ENCODE measurements at places on chromosomes 16 and 17. TPM values are rescaled to one million over a fixed set of nuclear protein-coding genes. Genes with fewer than 3 reads are reported as not detected.

Gene HOXB2
- 21.1 TPM for total RNA-seq

Gene PPY
- not detected for total RNA-seq

Gene CD300LB
- total RNA-seq = not detected

Gene TBC1D3K
- total RNA-seq = not detected

Gene FOXO3B
- 6.0 TPM for total RNA-seq

Gene LAT
- 2.0 TPM for total RNA-seq

Gene PKMYT1
- 120 TPM for total RNA-seq

Gene TP53TG3E
- total RNA-seq = not detected

Gene HAPSTR1
- 39.3 TPM for total RNA-seq

Gene KRT20
- not detected for total RNA-seq

DNA sequence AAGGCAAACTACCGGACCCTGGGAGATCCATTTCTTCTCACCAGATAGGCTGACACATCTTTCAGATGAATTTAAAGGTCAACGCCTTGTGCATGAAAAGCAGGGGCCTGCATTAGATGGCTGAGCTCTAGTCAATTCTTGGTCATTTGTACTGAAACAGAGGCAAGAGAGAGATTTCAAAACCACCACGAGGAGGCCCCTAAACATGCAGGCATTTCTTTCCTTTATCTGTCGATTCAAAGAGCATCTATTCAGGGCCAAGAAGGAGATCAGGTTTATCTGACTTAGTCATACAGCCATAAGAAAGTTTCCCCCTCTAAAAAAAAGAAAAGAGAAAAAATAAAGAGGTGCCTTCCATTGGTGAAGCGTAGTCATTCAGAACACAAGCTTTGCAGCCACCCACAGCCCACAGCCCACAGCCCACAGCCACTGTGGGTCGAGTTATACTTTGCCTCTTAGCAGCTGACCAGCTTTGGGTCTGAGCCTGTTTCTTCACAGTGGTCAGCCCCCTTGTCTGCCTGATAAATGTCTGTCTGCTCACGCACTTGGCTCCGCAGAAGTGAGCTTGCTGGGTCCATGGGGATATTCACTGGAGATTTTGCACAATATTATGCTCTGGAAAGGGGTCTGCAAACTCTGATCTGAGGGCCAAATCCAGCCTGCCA is 207.5 kb downstream of the CDH13 start:
- DNase-seq = no peak

GRCh38 chr16:83136419-83136818 is 509.6 kb downstream of the CDH13 start:
- no peak for DNase-seq

DNA sequence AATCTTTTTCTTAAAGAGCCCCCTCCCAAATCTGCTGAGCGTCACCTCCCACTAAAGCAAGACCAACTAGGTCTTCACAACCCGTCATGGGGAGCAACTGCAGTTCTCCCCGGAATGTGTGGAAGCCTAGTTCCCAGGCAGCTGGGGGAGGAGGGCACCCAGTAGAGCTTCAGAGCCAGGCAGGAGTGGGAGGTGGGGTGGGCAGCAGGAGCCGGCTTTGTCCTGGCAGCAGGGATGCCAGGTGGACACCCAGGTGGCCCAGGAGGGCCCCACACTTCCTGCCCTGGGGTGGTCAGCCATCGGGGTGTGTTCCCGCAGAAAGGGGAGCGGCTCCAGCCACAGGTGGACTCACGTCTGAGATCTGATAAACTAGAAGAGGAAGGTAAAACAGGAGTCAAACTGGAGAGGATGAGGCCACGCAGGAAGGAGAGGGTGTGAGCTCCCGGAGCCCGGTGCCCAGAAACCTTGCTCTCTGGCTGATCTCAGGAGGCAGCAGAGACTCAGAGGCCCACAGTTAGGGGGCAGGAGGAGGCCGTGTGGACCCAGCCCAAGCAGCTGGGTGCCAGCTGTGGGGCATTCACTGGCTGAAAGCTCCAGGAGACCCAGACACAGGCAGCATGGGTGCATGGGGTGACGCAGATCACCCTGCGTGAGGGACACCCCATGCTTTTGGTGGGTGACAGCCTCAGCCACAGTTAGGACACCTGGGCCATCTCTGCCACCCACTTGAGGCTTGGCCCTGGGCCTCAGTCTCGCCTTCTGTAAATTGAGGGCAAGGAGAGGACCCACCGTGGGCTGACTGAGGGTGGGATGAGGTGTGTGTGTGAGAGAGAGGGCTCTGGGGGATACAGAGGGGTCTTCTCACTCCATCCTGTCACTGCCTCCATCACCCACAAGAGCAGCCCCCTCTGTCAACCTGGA is 260.8 kb upstream of the TNRC6C start:
- DNase-seq = no peak

- no peak for DNase-seq
Measured at GRCh38 chr17:63435681-63436522, 10.2 kb downstream of the CYB561 start.

GRCh38 chr16:8854298-8854948 is 14.4 kb downstream of the CARHSP1 start:
- DNase-seq = no peak

DNA sequence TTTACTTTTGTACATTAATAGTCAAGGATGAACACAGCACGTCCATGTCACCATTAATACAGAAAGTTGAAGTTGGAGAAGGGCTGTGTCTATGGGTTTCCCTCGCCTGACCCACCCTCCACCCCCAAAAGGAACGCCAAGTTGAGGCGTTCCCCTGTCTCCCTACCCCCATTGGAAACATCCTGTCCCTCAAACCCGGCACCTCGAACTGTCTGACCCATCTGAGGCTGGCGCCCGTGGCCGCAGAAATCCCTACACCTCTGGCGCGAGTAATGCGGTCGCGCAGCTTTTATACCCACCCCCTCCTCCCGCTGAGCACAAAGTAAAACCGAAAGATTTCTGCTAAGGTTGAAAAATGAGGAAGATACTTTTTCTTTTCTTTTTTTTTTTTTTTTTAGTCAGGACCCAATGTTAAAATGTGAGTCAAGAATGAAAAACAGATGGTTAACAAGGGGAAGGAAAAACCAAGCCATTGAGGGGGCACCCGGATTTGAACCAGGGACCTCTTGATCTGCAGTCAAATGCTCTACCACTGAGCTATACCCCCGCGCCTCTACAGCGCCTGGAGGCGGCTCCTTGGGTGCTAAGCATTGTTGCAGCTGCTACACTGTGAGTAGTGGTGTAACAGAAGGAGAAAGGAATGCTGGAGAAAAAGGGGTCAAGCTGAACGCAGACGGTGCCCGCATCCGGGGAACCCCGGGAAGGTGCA is 887 bp upstream of the LASP1 start:
- DNase-seq = peak; percentile 72

- no peak for DNase-seq
Measured at GRCh38 chr16:50360033-50360778, 8.6 kb downstream of the BRD7 start.

DNA sequence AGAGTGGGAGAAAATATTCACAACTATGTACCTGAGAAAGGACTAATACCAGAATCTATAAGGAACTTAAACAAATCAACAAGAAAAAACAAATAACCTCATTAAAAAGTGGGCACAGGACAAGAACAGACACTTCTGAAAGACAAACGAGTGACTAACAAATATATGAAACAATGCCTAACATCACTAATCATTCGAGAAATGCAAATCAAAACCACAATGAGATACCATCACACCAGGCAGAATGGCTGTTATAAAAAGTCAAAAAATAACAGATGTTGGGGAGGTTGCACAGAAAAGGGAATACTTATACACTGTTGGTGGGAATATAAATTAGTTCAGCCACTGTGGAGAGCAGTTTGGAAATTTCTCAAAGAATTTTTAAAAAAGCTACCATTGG is 83.5 kb upstream of the WSCD1 start:
- no peak for DNase-seq

DNA sequence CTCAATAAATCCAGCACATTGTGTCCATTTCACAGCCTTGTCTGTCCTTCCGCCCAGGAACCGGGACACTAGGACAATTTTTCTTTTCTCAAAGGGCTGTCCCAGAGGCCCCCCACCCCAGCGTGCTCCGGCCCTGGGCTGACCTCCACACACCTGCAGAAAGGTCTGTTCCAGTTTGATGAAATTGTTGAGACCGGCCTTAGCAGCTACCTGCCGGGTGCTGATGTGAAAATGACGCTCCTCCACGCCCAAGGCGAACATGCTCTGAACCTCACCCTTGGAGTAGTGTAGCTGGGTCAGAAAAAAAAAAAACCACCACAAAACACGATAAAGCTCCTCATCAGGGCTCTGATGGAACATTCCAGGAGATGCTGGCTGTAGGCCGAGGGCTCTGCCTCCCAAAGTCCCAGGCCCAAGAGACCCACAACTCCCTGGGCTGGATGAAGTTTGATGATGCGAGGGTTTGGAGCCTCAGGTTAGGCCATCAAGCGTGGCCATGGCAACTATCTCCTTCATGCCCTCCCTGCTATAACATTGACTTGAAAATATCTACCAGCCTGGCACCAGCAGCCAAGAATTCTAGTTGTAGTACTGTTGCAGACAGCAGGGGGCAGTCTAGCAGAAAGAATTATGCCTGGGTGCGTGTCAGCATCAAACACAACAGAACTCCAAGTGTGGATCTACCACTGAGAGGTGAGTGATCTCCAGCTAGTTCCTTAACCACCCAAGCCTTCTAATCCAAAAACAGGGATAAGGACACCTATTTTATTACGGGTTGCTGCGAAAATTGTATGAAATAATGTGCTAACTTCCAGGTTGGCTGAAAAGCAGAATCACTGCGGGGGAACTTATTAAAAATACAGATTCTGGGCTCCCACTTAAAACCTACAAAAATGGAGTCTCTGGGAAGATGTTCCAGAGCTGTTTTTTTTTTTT is 62.1 kb downstream of the RMI2 start:
- DNase-seq = peak; percentile 10

DNA sequence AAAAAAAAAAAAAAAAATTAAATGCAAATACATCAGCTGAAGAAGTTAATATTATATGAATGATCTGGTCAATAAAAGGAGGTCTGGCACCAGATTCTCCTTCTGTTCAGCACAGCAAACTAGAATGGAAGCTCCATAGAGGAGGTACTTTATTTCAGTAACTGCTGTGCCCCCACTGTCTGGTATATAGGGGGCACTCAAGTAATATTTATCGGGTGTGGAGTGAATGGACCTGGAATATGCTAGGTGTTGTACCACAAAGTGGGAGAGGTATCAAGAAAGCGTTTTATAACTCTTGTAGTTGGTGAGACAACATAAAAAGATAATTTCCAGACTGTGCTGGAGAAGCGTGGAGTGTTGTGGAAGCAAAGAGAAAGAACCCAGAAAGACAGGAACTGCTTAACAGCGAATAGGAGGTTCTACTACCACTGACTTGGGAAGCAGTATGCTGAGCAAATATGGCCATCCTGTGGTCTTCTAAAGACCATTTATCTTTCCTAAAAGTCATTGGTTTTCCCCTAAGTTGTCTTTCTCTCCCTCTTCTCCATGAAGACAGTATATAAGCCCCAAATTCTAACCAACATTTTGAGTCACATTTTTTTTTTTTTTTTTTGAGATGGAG is 12.2 kb upstream of the PRKCA start:
- DNase-seq = no peak

All from epithelial cell of proximal tubule (primary cell).